ENCODE measurements at places on chromosomes 5 and 9. TPM values are rescaled to one million over a fixed set of nuclear protein-coding genes. Genes with fewer than 3 reads are reported as not detected.

The SLC1A3 gene
- 1.5 TPM for total RNA-seq

The HTR4 gene
- total RNA-seq: not detected

DNA sequence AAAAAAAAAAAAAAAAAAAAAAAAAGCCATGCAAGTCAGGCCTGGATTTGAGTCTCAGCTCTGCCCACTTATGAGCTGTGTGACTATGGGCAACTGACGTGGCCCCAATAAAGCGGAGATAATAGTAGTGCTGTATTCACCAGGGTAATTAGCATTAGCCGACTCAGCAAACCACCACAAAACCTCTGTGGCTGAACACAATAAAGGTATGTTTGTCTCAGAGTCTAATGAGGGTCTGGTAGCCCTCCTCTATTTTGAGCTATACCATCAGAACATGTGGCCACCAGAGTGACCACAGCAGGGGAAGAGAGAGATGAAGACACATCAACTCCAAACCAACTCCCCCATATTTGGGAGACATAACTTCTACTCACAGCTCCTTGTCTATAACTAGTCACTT, 15.9 kb downstream of the SWI5 start:
- peaks cover 2% of the 10 kb centered on the region for H3K36me3 ChIP-seq
- no peak overlapping the region for H3K27ac ChIP-seq
- no peak for DNase-seq
- H3K27me3 ChIP-seq: no peaks in the 10 kb centered on the region

- no peaks in the 10 kb centered on the region for H3K36me3 ChIP-seq
- H3K27me3 ChIP-seq: peaks cover 7% of the 10 kb centered on the region
- H3K4me1 ChIP-seq: peaks cover 42% of the 10 kb centered on the region
- H3K27ac ChIP-seq: no peak overlapping the region
Observed at GRCh38 chr5:149617760-149618306, 36.5 kb downstream of the ARHGEF37 start.

DNA sequence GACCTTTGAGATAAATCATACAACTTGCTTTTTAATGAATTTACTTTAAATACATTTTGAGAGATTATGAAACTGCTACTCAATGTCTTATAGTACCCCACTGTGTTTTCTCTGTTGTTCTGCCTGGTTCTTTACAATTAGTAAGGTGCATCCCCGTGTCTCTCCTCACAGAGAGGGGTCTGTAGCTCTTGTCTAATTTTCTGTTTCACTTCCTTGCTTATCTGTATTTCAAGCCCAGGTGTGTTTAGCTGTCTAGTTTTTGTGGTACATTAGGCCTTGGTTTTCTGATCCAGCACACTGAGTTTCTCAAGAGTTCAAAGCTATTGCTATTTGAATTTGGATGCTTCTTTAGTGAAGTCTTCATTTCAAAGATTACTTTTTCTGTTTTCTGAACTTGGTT, 105.1 kb downstream of the MAST4 start:
- H3K4me3 ChIP-seq: no peak overlapping the region
- no peaks in the 10 kb centered on the region for H3K4me1 ChIP-seq
- H3K27me3 ChIP-seq: peaks cover 14% of the 10 kb centered on the region
- no peak for DNase-seq
- no peaks in the 10 kb centered on the region for H3K36me3 ChIP-seq

- no peaks in the 10 kb centered on the region for H3K36me3 ChIP-seq
- H3K4me1 ChIP-seq: no peaks in the 10 kb centered on the region
- H3K27me3 ChIP-seq: peaks cover 46% of the 10 kb centered on the region
- DNase-seq: no peak
- no peak overlapping the region for H3K27ac ChIP-seq
- H3K4me3 ChIP-seq: no peak overlapping the region
Observed at GRCh38 chr5:159877894-159878448, 38.3 kb upstream of the ADRA1B start.

GRCh38 chr5:72035831-72036230, 71.4 kb upstream of the MAP1B start:
- DNase-seq: no peak
- no peak overlapping the region for H3K4me3 ChIP-seq
- H3K4me1 ChIP-seq: no peaks in the 10 kb centered on the region
- no peaks in the 10 kb centered on the region for H3K36me3 ChIP-seq

- H3K27me3 ChIP-seq: no peaks in the 10 kb centered on the region
- peaks cover 14% of the 10 kb centered on the region for H3K36me3 ChIP-seq
- DNase-seq: peak; percentile 51
- H3K4me1 ChIP-seq: peaks cover 50% of the 10 kb centered on the region
- peak overlapping the region; percentile 92 for H3K27ac ChIP-seq
- peak overlapping the region; percentile 97 for H3K4me3 ChIP-seq
Observed at GRCh38 chr9:113219969-113220368, 1.1 kb downstream of the FKBP15 start.

DNA sequence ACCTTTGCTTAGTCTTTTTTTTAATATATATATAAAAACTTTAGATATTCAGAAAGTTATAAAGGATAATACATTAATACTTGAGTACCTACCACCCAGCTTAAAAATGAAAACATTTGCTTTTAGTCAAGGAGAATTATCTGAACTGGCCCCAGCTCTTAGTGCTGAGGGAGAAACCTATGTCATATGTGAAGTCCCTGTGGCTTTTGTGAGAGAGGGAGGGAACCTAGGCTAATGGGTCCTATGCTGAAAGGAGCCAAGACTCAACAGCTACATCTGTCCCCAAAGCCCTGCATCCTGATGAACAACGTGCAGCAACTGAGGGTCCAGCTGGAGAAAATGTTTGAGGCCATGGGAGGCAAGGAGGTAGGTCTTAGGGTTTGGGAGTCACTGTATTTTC, 92.0 kb upstream of the RUSC2 start:
- no peak for DNase-seq
- peaks cover 11% of the 10 kb centered on the region for H3K4me1 ChIP-seq
- H3K27ac ChIP-seq: no peak overlapping the region

Measured in activated T-cell treated with anti-CD3 and anti-CD28 coated beads, Interleukin-2, amount 50 U/mL, for 72 hours (primary cell).